ENCODE measurements at places on chromosomes 6 and 20.

DNA sequence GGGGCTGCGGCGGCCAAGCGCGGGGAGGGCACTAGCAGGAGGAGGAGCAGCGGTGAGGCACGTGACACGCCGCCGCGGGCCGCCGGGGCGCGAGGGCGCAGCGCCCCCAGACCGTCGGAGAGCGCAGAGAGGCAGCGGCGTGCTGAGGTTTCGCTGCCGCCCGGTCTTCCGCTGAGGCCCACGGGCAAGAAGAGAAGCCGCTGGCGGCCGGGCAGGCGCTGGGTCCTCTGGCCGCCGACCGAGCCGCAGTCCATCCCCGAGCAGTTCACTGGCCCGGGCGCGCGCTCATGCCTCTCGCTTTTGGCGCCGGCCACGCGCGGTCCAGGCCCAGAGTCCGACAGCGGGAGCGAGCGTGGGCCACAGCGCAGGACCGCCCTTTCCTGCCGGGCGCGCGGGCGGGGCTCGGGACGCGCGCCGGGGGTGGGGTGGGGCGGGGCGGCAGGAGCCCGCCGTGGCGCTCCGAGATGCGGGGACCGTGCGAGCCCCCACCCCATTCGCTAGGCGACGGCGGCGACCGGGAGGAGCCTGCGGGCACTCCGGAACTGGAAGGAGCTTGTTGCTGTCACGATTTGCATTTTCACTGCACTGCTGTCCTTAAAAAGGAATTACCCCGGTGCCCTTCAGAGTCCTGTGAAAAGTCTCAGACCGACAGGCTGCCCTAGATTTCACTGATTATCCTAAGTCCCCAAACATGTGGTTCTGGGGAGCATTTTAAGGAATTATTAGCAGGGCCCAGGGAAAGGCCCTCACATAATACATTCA, at the start of gene MCUR1:
Gene MCUR1, minus strand, starts transcription at position 382 of the 762 bp plus-strand sequence. Its CDS starts 128 bp downstream, at position 254.
- DNase-seq: peak; percentile 69

GRCh38 chr6:1761477-1761877, 151.8 kb downstream of the FOXC1 start:
- DNase-seq: no peak

GRCh38 chr6:62999796-63000195, 211.5 kb upstream of the FKBP1C start:
- no peak for DNase-seq

GRCh38 chr6:125598422-125598821, 151.0 kb upstream of the HEY2 start:
- DNase-seq: no peak

DNA sequence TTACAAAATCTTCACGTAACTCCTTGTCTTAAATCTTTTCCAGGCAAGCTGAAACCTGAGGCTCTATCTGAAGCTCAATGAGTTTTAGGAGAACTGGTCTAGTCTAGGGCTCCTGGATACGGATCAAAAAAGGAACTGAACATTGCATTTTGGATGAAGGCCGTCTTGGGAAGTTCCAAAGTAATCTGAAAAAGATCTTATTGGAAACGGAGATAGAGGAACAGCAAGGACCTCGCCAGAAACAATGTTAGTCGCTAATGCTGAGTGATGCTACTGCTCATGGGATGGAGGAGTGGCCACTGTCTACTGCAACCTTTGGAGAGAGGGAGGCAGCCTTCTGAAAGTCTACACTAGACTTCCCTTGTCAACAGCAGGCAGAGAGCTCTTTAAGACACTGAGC, 91.4 kb upstream of the ATXN1 start:
- DNase-seq: no peak

DNA sequence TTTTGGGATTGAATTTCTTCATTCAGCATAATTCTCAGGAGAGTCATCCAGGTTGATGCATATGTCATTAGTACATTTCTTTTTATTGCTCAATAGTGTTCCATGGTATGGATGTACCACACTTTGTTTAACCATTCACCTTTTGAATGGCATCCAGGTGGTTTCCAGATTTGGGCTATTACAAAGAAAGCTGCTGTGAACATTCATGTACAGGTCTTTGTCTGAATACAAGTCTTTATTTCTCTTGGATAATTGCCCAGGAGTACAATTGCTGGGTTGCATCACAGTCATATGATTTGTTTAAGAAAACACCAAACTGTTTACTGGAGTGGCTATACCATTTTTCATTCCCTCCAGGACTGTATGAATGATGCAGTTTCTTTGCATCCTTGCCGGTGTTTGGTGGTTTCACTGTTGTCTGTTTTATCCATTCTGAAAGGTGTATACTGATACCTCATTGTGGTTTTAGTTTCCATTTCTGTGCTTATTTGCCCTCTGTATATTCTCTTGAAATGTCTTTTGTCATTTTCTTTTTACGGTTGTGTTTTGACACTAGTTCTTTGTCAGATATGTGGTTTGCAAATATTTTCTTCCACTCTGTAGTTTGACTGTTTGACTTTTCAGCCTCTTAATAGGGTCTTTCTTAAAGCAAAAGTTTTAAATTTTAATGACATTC, 8.8 kb downstream of the CDKAL1 start:
- DNase-seq: no peak

DNA sequence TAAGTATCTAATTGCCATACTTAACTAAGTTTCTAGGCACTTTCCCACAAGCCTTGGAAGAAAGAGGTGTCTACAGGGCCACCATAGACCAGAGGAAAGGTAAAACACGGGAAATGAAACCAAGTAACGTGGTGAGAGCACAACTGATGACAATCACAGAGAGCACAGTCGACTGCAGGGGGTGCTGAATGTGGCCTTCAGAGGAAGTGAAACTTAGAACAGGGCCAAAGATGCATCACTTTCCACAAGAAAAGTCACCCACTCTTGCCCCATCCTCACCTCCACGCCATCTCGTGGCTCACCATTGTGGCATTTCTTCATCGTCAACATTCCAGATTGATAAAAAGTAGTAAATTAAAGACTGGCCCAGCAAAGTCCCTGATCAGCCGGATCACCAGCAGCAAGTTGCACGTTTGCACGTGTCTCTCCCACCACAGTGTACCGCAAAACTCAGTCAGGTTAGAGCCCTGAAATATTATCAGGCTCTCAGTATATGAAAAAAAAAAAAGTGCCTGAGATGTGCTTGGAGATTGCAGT, 31.4 kb downstream of the HIVEP2 start:
- no peak for DNase-seq

- DNase-seq: no peak
Measured at GRCh38 chr6:71254323-71254722, 34.3 kb upstream of the OGFRL1 start.

GRCh38 chr6:37848371-37848770, 28.8 kb downstream of the ZFAND3 start:
- DNase-seq: no peak

DNA sequence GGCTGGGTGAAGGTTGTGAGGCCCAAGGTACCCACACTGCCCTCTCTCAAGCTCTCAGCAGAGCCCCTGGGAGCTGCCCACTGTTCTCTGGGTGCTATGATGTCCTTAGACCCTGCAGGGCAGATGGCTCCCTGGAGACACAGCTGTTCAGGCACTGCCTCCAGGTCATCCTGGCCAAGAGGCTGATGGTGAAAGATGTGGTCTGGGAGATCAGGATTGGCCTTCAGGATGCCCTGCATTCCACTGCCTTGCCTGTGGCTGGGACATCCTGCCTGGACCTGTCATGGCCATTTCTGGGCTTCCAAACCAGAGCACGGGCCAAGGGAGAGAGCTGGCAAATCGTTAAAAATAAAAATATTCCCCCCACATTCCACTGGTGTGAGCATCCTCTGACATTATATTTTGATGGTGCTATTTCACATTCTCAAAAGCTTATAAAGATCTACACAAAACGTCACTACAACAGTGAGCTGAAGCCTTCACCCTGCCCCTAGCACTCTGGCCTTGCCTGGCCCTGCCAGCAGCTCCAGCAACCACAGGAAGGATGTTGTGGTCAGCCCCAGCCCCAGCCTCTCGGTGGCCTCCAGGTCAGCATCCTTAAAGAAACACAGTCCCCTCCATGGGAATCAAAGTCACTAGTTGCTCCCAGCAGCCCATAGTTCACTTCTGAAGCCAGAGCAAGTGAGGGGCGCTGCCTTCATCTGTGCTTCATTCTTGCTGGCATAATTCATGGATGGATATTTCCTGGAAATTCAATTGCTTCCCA, 13.5 kb upstream of the KCNK16 start:
- DNase-seq: no peak

DNA sequence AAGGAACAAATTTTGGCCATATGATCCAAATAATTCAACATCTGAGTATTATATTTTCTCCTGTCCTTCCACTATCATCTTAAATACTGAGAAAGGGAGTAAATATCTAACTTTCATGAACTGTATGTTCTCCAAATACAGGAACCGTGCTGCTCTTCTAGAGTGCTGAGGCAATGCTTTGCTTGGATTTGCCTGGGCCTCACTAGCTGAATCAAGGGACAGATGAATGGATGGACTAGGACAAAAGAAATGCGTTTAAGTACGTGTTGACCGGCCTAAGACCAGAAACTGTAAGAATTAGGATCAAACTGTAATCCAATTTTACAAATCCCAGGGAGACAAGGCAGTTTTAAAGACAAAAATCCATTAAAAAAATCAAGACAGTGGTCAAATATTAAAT, 362.4 kb upstream of the RUNX2 start:
- no peak for DNase-seq

- DNase-seq: no peak
Measured at GRCh38 chr20:4946986-4947385, 54.3 kb downstream of the SLC23A2 start.

DNA sequence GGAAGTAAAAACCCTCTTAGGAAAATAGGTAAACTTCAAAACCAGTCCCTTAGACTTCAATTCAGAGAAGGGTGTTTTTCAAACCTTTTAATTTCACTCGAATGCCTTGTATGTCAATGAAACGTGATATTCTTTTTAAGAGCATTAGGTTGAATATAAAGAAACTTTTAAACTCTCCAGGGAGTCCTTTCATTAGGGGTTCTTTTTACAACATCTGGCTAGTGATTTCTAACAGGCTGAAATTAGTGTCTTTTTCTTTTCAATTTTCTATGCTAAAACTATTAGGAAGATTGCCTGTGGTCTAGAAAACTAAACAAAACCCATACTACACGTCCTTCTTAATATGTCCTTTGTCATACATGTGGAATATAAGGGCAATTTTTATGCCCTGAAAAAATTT, 569.7 kb upstream of the CITED2 start:
- DNase-seq: no peak

- DNase-seq: no peak
Measured at GRCh38 chr6:36852481-36853147, 13.4 kb upstream of the CPNE5 start.

DNA sequence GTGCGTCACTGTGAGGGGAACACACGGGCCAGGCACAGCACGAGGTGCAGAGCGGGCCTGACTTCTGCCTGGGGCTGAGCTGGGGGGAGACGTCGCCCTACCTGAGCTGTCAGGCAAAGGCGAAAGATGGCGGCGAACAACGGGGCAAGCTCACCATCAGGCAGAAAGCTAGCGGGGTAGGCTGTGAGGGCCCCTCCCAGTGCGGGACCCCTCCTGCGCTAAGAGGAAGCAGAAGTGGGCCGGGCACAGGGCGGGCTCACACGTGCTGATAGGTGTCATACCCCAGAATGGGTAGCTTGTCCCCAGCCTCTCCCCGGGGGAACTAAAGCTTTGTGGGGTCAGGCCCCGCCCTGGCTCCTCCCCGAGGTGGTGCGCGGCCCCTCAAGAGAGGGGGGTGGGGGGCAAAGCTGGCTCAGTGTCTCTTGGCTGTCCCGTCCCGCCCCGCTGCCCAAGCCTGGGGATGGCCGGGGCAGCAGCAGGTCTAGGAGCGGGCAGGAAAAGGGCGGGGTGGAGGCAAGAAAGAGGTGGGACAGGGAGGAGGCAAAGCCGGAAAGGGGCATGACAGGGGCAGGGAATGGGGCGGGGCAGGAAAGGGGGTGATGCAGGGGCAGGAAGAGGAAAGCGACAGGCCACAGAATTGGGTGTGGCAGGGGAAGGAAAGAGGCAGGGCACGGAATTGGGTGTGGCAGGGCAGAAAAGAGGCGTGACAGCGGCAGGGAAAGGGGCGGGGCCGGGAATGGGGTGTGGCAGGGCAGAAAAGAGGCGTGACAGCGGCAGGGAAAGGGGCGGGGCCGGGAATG, 14.7 kb downstream of the UCKL1 start:
- peak; percentile 51 for DNase-seq

DNA sequence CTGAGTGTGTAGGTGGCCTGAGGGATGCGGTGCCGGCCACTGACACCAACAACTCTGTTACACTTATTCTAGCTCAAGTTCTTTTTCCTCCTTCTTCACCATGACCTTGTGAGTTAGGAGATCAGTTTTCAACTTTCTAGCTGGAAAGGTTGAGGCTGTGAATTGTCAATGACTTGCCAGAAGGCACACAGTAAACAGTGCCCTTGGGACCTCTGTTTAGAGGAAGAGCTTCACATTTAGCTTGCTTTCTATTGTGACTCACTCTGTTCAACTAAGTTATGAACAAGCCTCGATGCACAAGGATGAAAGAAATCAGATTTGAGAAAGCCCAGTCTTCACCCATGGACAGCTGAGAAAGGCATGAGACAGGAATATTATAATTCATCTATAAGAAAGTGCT, 455.6 kb downstream of the MAFB start:
- no peak for DNase-seq

- DNase-seq: no peak
Measured at GRCh38 chr6:149855741-149856140, 8.4 kb downstream of the LRP11 start.

- DNase-seq: no peak
Measured at GRCh38 chr20:60297649-60298048, 339.4 kb downstream of the CDH26 start.

DNA sequence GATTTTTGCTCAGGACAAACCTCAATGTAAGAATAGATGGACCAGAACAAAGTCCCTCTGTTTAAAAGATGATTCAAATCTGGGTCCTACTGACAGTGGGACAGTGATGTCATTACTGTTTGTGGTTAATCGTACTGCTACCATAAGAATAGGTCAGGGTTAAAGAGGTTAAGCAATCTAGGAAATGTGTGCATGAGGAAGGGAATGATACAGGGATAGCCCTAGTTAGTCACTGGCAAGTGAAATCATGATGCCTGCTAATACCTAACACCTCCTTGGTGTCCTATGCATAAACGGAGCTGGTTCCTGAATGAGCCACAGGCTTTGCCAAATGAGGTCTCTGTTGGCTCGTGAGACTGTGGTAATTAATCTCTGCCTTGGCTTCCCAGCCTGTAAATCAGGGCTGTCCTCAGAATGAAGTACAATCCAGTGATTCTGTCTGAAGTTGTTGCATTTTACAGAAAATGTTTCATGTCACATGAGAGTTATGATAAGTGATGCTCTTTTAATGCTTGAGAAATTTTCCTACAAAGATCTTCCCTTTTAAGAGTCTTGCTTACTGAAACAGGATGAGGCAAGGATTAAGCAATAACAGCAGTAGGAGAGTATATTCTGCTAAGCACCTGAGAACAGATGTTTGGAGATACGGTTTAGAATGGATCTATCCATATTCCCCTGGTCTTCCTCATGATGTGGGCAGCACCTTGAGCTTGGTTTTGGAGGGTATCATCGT, 3.8 kb downstream of the MEP1A start:
- DNase-seq: no peak

Measured in hematopoietic multipotent progenitor cell treated with erythropoietin and hydrocortisone succinate and interleukin-3 and kit ligand, for 17 days (in vitro differentiated cells).